ENCODE measurements at places on chromosomes 7 and 10. TPM values are rescaled to one million over a fixed set of nuclear protein-coding genes. Genes with fewer than 3 reads are reported as not detected.

Gene CNNM2
- 5.4 TPM for total RNA-seq

Gene PLEKHS1
- not detected for total RNA-seq

Gene CALHM2
- 11.1 TPM for total RNA-seq

Gene ANKIB1
- 38.7 TPM for total RNA-seq

Gene ARMH3
- total RNA-seq: 16.6 TPM

Gene PRKG1
- total RNA-seq: 41.8 TPM

GRCh38 chr10:128055061-128055868 lies 71.0 kb downstream of the MKI67 start:
- DNase-seq: no peak

DNA sequence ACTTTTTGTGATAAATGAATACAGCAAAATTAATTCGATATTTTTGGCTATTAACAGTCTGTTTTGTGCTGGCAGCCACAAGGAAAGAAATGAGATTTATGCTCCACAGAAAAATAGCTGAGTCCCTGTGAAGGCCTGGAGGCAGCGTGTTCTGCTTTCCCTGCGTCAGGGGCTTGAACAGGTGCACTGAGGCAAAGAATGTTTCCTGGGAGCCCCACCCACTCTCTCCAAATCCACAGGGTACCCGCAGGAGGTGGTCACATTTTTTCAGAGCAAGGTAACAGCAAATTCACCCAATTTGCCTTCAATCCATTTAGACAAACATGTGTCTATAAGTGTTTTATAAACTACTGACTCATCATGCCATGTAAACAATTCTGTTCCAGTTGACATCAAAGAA lies 308.1 kb downstream of the TCERG1L start:
- DNase-seq: no peak

GRCh38 chr10:79273604-79274003 lies 73.7 kb upstream of the PPIF start:
- DNase-seq: peak; percentile 10

DNA sequence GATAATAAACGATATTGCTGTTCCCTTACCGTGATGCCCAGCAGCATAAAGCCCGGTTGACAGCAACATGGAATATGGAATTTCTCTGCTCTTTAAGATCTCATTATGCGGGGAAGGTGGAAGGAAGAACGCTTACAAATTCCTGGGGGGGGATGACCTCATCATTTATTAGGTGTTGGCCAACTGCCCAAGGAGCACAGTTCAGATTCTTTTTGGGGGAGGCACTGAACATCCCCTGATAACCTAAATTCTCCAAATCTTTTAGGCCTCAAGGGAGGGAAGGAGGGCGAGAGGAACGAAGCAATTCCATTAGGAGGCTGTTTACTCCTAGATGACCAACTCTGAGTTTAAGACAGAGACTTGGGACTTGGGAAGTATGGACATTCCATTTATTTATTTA lies 5.2 kb upstream of the COL26A1 start:
- DNase-seq: no peak

DNA sequence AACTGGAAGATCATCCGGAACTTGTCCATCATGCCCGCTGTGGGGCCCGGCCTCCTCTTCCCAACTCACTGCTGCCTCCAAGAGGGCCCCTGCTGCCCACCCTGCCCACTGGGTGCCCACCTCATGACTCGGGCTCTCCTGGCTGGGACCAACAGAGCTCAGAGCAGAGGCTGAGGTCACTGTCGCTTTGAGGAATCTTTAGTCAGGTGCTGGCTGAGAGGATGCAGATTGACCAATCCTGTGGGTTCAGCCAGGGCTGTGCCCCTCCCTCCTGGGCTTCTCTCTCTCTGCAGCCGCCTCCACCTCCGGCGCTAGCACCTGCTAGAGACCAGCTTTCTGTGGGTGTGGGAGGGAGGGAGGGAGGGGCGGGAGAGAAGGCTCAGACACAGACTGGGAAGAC lies at the start of gene CALHM1:
CALHM1 (minus strand) TSS at position 181 of the 400 bp plus-strand sequence; CDS start at position 32, 149 bp downstream.
- DNase-seq: no peak

DNA sequence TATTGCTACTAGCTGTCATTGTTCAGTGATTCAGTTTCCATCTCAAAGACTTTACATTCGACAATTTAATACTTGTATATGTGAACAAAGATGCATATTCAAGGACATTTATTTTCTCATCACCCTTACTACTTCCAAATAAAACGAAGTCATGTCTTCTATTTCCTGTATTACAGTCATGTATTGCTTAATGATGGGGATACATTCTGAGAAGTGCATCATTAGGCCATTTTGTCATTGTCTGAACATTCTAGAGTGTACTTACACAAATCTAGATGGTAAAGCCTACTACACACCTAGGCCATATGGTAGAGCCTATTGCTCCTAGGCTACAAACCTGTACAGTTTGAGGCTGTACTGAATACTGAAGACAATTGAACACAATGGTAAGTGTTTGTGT lies 6.5 kb downstream of the C10orf95 start:
- DNase-seq: no peak

DNA sequence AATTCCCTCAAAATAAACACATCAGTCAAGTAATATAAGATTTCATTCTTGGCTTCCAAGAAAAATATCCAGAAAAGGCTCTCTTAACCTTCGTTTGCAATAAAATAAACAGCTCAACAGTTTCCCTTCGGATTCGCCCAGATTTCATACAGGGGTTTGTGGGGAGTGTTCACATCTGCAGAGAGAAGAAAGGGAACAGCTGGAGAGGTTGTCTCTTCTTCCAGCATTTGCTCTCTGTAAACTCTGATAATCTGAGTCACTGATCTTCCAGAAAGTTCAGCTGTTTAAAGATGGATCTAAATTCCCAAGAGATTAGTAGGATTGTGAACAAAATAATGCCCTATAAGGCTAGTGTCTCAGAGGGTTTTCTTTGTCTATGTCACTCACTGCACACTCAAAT lies 277.9 kb downstream of the HPSE2 start:
- no peak for DNase-seq

GRCh38 chr10:93420091-93420490 lies 62.0 kb downstream of the MYOF start:
- DNase-seq: peak; percentile 82

DNA sequence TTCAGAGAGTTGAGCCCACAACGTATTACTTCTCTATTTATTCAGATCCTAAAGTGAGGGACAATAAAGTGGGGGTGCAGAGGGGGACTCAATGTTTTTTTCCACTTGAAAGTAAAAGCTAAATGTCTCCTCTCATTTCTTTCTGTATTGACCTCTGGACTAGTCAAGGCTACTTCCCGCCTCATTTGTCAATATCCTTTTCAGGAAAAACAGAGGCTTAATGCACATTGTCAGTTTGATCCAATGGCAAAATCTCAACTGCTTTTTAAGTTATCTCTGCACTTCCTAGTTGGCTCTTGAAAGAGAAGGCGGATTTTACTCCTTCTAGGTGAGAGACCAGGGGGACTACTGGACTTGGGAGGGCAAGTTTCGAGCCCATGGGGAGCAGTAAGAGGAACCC lies 56.4 kb downstream of the HIPK2 start:
- DNase-seq: no peak

DNA sequence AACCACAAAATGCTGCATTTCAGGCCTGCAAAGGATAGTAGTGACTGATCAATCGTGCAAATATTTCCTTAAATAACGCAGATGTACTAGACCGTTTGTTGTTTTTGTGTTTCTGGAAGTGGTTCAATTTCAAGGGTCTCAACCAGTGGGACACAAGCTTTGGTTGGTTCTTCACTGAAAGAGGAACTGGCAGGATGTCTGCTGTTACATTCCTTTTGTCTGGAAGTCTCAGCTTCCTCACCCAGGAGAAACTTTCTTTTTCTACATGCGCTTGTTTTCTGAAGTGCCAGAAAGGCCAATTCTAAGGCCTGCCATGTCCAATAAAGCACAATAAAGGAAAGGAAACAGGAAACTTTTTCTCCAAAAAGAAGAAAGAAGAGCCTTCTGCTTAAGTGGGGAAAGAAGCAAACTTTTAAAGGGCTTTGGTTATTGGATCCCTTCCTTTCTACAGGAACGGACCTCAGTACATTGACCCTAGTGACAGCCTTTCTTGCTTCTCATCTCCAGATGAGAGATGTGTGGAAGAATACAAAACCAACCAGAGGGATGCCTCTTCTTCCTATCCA lies 4.1 kb downstream of the DKK1 start:
- DNase-seq: no peak

DNA sequence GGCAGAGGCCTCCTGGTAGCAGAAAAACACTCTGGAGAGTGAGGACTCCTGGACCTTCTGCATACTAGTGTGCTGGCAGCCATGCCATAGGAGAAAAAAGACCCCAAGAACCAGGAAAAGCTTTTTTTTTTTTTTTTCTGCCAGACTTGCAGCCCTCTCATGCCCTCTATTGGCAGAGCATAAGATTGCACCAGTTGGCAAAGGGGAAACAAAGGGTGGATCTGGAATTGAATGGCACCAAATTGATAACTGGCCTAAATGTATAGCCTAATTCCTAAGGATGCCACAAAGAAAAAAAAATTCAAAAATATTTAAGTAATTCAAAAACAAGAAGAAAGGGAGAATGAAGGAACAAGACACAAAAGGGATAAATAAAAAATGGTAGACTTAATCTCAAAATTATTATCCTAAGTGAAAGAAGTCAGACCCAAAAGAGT lies 112.5 kb upstream of the GHITM start:
- DNase-seq: no peak

DNA sequence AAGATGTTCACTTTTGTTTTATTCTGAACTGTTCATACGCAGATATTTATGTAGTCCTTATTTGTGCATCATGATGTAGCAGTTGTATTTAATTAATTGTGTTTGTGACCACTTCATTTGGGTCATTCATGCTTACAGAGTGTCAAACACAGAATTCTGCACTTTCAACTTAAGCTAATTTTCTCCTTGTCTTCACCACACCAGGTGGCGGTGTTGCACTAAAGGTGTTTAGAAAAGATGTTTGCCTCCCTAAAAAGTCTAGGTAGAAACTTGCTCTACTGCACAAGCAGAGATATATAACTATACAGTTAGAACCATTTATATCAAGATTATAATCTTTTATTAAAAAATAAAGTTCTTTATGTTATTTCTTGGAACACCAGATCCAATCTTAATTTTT lies 1.3 kb upstream of the TAS2R38 start:
- DNase-seq: no peak

DNA sequence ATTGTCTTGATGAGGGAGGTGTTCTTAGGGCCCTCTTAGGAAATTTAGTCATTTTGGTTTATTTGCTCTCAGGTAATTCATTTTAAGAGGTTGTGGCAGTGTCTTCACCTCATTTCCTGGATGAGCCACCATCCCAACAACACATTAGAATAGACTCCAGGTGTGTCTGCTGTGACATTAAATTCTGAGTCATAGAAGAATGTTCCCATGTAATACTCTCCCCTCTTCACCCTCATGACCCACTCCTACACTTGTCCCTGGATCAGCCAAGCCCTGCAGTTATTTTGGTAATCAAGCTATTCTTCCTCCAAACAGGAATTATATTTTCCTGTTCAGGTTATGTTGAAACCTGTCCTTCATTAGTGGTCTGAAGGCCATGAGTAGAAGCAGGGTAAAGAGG lies 944.1 kb downstream of the SORCS3 start:
- no peak for DNase-seq

DNA sequence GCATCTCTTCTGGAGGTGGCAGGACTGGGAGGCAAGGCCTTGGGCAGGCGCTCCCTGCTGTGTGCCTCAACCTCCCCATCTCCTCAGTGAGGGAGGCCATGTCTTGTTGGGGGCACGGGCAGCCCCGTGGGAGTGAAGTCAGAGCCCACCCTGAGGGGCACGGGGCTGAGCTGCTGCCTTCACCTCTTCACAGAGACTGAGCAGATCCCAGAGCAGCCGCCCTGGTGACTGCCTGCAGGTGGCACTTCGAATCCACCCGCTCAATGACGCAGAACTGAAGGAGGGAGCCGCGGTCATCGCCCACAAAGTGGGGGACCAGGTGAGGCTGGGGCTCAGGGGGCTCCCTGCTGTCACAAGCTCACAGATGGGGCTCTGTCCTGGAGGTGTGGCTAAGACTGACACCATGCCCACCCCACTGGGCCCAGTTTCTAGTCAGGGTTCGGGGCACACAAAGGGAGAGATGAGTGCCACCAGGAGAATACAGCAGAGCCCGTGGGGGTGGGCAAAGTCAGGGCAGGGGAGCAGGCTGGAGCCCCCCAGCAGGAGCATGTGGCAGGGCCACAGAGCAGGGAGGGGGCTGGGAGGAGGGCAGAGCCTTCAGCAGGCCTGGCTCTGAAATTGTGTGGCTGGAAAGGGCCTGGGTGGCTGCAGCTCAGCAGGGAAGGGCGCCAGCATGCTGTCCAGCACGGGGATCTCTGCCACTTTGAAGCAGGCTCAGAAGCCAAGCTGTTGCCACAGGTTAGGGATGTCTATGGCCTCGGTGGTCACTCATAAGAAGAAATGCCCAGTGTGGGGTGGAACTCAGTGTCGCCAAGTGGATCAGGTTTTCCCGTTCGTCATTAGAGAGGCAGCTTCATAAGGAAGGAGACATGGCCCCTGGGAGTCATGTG lies 18.8 kb upstream of the CHST12 start:
- no peak for DNase-seq

- peak; percentile 79 for DNase-seq
Observed at GRCh38 chr10:113356794-113357680, 195.8 kb upstream of the HABP2 start.

DNA sequence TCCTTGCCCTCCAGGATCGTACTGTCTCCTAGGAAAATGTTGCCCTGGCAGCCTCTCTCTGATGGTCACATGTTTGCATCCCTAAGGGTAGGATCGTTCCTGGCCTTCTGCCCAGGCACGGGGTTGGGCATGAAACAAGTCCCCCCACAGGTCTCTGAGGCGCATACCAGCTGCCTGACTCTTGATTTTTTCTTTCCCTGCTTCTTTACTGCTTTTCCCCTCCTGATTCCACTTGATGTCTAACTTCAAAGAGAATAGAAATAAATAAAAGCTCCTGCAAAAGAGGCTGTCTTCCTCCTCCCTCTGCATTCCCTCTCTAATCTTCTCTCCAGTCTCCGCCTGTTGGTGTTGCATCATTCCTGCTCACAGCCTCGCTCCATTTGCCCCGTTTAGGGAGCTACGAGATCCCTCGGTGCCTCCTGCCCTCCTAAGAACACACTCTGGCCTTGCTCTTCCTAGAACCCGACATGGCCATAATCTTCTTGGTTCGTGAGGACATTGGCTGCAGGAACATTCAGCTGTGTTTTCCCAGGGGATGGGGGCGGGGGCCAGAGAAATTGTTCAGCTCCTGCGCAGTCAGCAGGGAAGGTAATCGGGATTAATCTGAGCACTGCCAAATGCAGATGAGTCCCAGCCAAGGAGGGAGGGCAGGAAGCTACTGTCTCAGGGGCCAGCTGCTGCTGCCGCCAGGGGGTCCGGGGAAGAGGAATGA lies 26.0 kb downstream of the LEP start:
- DNase-seq: peak; percentile 69

DNA sequence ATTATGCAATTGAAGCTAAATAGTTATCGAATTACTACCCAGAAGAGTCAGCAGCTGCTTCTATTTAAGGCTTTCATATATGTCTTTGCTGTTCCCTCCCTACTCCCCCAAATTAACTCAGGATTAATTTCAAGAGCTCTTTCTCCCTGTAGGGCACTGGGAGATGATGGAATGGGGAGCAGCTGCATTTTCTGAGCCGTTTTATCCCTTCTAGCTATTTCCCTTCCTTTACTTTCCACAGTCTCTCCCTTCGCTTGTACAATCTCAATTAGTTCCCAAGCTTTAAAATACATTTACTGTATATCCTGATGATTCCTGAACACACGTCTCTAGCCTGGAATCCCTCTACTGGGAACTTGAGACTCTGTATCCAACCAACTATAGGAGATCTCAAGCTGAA lies 19.8 kb upstream of the TSPAN12 start:
- DNase-seq: no peak

- no peak for DNase-seq
Observed at GRCh38 chr7:151138153-151138851, 29.2 kb downstream of the GBX1 start.

GRCh38 chr7:49636400-49636799 lies 137.0 kb upstream of the VWC2 start:
- no peak for DNase-seq

GRCh38 chr7:37831244-37831643 lies 17.2 kb upstream of the NME8 start:
- DNase-seq: no peak

Data from skin of body (tissue), 3 donors.